Activated effector memory CD4-positive, alpha-beta T cell treated with Interleukin-2 at 50 U/mL for 16 hours (primary cell): ENCODE measurements at places on chromosomes 5 and 9.

DNA sequence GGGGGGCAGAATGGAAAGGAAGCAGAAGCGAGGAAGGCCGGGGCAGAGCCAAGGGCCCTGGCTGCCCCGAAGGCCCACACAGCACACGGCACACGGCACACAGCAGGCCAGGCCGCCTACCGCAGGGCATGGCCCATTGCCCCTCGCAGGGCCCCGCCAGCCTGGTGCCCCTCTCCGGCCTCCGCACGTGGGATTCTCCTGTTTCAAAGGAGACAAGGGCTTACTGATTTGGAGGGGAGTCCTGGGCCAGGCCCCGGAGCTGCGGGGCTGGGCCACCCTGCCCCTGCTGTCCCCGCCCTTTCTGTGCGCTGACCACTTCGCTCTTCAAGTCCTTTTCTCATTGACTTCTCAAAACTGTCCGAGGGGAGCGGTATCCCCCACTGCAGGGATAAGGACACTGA is 7.7 kb upstream of the PHYKPL start:
- DNase-seq, result no peak

- DNase-seq, result peak; percentile 66
Observed at GRCh38 chr5:169637549-169638121, 560 bp downstream of the DOCK2 start.

DNA sequence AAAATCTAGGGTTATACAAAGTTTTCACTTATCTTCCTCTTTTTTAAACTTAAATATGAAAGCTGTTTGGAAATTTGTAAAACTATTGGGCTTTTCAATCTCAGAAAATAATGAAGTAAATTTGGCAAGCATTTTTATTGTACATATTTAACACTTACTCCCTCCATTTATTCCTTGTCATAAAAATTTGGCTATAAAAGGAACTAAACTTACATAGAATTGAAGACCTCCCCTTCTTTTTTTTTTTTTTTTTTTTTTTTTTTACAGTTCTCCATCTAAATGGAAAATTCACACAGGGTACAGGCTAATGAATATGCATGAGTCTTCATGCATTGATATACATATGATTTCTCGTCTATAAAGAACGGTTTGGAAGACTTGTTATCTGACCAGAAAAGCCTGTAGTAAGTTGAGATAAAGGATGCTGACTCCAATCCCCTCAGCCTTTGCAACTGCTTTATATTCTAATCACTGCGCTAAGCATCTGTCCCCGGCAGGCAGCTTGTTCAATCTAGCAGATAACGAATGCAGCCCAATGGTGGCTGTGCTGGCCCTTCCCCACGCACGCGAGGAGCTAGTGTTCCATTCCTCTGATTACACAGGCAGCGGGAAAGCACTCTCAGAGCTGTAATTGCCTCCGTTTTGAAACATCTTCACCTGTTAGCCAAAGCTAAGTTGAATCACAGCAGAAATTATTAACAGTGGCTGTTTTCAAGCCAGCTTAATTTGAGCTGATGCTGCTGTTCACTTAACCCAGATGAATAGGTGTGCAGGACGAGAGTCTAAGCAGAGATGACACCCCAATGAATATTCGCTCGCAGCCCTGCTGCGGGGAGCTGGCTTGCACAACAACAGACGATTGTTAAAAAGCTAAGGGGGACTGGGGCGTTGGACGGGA is 453.8 kb upstream of the ZNF608 start:
- no peak for DNase-seq

- no peak for DNase-seq
Observed at GRCh38 chr9:2675834-2676233, 41.5 kb upstream of the KCNV2 start.

GRCh38 chr5:176420972-176421544 is 4.7 kb upstream of the CLTB start:
- no peak for DNase-seq

DNA sequence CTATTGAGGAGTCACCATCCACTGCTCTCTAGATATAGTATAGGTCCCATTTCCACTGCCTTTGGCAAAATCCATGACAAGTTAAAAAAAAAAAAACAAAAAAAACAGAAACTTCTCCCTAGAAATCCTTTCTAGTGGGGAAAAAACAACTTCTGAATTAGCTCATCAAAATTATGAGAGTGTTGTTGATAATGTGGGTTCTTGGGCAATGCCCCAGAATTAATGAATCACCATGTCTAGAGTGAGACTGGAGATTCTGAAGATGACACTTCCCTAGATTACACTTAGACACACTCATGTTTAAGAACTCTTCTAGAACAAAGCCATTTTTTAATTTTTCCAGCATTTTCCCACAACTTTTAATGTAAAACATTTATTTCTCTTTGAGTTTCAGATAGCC is 728.0 kb upstream of the C9orf72 start:
- DNase-seq, result no peak

- DNase-seq, result no peak
Observed at GRCh38 chr5:79642210-79642609, 30.0 kb downstream of the TENT2 start.

DNA sequence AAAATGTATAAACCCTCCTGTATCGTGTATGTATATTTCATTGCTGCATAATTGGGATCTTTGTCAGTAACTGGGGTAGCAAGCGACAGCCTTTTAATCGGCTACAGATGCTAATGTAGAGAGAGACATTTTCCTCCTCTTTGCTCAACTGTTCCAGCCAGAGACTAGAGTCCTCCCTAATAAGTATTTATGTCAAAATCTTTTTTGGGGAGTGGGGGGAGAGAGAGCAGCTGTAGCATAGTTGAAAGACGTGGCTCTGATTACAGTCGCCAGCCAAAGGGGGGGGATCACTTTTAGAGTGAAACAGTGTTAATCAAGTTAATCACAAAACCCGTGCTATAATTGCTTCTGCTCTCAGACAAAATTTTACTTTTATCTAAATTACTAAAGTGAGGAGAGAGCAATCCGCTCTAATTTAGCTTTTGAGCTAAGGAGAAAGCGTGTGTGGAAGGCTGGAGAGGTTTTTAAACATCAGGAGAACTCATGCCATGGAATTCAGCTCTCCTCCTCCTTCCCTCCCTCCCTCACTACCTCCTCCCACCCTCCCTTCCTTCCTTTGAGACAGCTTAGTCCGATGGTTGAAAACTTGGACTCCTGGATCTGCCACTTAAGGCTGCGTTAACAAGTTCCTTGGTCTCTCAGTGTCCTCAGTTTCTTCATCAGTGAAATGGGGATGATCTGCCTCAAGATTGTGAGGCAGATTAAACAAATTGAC is 87.3 kb upstream of the ZNF618 start:
- DNase-seq, result no peak

DNA sequence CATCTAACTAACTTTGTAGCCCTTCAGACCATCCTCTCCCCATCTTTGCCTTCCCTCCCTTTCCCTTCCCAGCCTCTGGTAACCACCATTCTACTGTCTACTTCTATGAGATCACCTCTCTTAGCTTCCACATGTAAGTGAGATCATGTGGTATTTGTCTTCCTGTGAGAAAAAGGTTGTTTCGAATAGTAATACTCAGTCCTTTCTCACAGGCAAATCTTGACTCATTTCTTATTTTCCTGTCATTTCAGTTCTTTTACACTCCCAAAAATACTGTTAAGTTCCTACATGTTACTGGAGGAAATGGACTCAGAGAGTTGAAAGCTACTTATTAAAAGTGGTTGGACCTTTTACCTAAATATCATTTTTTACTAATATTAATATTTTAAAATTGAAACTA is 82.1 kb downstream of the SLF1 start:
- no peak for DNase-seq

DNA sequence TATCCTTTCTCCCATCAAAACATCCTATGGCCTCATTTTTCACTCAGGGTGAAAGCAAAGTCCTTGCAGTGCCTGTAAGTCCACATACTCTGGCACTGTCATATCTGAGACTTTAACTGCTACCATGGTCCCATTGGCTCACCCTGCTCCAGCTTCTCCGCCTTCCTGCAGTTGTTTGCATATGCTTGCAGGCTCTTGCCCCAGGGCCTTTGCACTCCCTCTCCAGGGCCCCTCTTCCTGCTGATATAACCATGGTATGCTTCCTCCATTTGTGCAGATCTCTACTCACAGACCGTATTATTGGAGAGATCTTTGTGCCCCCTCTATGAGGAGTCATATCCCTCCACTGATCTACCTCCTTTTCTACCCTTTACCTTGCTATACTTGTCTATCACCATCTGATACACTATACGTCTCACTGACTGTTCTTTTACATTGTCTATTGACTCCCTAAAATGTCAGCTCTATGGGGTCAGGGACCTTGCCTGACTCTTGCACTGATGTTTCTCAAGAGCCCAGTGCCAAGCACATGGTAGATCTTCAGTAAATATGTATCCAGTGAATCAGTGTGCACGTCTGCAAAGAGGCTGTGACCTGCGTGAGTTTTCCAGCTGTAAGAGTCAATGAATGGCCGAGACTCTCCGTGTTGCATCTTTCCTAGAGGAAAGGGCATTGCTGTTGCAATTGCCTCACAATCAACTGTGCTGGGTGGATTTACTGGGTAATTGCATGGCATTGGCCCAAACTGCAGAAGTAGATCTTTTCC is 81.7 kb upstream of the CPEB4 start:
- no peak for DNase-seq

- no peak for DNase-seq
Observed at GRCh38 chr5:91079037-91079436, 304.1 kb downstream of the ARRDC3 start.

- DNase-seq, result no peak
Observed at GRCh38 chr5:54556141-54556540, 38.6 kb downstream of the SNX18 start.

- DNase-seq, result no peak
Observed at GRCh38 chr9:129335464-129336129, 157.5 kb upstream of the IER5L start.
